Left ventricle myocardium superior (tissue), 1 donor: ENCODE measurements at places on chromosomes 2 and 18. TPM values are rescaled to one million over a fixed set of nuclear protein-coding genes. Genes with fewer than 3 reads are reported as not detected.

LOXHD1 gene
- total RNA-seq: 0.74 TPM

TMEM198 gene
- 1.7 TPM for total RNA-seq

DNA sequence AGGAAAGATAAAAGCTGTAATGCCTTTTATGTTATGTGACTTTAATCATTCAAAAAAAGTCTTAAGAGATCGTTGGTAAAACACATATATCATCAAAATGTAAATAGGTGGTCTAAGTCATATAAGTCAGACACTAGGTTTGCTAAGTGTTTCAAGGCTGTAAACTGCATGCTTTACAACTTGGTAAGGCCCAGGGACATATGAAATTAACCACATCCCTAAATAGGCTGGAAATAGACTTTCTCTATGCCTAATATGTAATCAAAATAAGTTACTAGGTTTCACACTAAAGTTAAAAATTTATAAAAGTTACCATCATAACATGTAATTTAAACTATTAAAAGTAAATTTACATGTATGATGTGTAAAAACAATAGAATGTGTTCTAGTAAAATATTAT lies 946.3 kb upstream of the LRATD1 start:
- DNase-seq: no peak

DNA sequence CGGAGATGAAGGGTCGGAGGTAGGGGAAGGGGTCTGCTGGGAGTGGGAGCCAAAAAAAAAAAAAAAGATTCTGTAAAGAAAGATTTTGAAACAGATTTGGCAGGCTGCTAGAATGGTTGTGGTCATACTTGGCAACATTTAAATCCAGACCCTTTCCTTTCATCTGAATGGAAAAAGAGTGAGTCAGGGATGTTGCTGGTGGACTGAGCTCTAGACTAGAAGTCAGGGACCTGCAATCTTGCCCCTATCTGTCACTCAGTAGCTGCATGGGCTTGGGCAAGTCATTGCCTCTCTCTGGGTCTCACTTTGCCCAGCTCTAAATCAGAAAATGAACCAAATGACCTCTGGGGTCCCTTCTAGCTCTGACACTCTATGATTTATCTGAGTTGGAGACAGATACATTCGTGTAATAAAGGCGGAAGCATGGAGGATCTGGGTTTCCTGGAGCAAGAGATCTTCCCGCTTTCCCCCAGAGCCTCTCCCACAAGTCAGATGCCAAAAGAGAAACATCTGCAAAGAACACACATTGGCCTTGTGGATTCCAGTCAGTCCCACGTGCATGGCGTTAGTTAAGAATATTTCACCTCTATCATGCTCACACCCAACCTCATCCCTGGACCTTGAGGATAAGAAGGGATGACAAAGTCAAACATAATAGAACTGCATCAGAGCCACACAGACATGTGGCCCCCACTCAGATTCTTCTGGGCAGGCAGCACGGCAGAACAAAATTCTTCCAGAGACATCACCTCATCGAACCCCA lies 58.5 kb downstream of the ADD2 start:
- no peak for DNase-seq
